Fibroblast of mammary gland (primary cell): ENCODE measurements at places on chromosomes 11 and 22.
A peak's percentile ranks its signal among the peaks of the same experiment; 100 is the strongest.

GRCh38 chr22:41003066-41003465, 51.9 kb downstream of the RBX1 start:
- no peak for DNase-seq

DNA sequence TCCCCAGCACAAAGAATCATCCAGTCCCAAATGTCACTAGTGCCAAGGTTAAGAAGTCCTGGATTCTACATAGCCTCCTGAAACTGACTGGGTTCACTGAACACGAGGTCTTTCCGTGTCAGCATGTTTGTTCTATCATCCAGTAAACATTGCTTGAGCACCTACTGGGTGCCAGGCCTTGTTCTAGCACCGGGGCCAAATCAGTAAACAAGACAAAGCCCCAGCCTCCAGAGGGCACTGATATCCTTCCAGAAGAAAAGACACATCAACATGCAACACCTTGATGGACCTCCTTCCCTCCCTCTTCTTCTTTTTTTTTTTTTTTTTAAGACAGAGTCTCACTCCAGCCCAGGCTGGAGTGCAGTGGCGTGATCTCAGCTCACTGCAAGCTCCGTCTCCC, 26.9 kb downstream of the TPST2 start:
- DNase-seq = no peak

GRCh38 chr22:37126383-37126782, 16.9 kb upstream of the TMPRSS6 start:
- peak; percentile 5 for DNase-seq

GRCh38 chr11:132361011-132361550, 990.7 kb downstream of the NTM start:
- no peak for DNase-seq

DNA sequence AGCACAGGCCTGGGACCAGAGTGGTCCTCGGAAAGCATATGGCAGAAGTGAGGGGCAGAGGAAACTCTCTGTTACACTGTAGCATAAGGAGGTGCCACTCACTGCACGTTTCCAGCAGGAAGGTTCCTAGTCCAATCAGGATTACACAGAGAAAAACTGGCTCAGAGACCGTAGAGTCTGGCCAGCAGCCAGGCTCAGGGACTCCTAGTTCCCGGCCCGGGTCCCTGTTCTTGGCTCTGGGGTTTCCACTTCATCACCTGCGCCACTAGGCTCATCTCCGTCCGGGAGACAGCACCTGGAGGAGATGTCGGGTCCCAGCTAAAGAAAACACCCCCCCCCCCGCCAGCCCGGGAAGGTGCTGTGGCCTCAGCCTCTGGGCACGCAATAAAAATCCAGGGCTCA, 1.1 kb downstream of the TTLL12 start:
- DNase-seq = peak; percentile 37

- DNase-seq = no peak
Observed at GRCh38 chr11:2681408-2682145, 18.2 kb downstream of the KCNQ1OT1 start.

GRCh38 chr11:123302751-123303195, 107.7 kb upstream of the CLMP start:
- DNase-seq = peak; percentile 59

DNA sequence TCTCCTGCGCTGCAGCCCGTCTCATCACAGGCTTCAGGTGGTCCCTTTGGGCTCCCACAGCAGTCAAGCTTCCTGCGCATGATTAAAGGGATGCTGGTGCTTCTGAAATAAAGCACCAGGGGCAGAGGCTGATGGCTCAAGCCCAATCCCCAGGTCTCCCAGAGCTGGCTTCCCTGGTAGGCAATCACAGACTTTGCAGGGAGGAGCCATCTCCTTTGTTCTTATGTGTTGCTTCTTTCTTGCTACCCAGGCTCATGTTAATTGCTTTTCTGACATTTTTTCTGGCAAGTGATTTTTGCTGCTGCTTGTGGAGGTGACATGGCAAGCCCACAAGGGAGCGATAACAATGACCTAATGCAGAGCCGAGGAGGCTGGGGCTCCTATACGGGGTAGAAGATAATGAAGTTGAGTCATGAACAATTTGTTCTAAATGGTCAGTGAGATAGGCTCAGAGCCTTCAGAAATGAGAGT, 25.2 kb upstream of the PLET1 start:
- DNase-seq = peak; percentile 4

DNA sequence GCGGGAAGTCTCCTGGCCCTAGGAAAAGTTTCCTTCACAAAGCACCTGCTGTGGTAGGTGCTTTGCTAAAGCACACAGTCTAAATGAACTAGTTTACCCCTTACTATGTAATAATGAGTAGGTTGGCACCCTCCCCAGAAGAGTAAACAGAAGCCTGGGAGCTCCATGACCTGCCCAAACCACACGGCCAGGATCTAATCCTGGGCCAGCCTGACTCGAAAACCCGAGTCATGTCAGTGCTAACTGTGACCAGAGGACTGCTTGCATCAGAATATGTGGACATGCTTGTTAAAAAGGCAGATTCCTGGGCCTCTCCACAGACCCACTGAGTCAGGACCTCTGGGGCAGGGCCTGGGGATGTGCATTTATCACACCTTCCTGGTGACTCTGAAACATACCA, 67.7 kb downstream of the PANX1 start:
- DNase-seq = peak; percentile 44

DNA sequence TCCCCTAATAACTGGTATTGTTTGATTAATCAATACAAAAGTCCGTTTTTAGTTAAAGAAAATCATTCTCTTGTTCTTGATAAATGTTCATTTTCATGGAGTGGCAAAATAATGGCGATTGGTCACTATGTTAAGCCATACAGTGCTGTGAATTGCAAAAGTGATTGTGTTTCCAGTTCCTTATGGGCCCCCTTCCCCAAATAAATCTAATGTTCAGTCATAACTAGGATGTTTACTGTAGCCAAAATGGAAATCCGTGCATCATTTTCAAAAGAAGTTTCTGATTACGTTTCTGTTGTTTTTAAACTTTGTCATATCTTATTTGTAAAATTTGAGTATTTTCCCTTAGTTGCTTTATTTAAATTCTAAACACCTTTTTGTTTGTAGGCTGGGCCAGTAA, 845 bp downstream of the RBM7 start:
- DNase-seq = peak; percentile 11
